PC-3 (cell line): ENCODE measurements at places on chromosomes 13 and 19. TPM values are rescaled to one million over a fixed set of nuclear protein-coding genes. Genes with fewer than 3 reads are reported as not detected.

GRCh38 chr13:89550938-89551337 lies 1796.5 kb upstream of the MIR17HG start:
- H3K4me3 ChIP-seq, result no peak overlapping the region
- no peaks in the 10 kb centered on the region for H3K36me3 ChIP-seq

Gene LGI4
- 0.22 TPM in 1 of 2 replicates, not detected in the other for total RNA-seq

Gene CD177
- total RNA-seq, result 0.23 and 0.55 TPM in 2 replicates

DNA sequence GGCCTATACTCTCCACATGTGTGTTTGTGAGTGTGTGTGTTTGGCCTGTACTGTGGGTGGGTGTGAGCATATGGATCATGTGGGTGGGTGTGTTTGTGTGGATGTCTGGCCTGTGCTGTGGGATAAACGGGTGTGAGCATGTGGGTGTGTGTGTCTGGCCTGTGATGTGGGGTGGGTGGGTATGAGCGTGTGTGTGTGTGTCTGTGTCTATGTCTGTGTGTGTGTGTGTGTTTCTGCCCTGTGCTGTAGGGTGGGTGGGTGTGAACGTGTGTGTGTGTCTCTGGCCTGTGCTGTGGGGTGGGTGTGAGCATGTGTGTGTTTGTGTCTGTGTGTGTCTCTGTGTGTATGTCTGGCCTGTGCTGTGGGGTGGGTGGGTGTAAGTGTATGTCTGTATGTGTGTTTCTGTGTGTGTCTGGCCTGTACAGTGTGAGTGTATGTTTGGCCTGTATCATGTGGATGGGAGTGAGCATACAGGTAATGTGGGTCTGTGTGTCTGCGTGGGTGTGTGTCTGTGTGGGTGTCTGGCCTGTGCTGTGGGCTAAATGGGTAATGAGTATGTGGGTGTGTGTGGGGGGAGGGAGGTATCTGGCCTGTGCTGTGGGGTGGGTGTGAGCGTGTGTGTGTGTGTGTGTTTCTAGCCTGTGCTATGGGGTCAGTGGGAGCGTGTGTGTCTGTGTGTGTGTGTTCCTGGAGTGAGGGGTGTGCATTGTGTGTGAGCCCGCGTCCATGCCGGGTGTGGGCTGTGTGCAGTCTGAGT lies 20.8 kb upstream of the KCTD15 start:
- H3K4me1 ChIP-seq, result peaks cover 4% of the 10 kb centered on the region; the same call in 1 of the 2 replicates
- no peaks in the 10 kb centered on the region for H3K36me3 ChIP-seq
- H3K4me3 ChIP-seq, result no peak overlapping the region

DNA sequence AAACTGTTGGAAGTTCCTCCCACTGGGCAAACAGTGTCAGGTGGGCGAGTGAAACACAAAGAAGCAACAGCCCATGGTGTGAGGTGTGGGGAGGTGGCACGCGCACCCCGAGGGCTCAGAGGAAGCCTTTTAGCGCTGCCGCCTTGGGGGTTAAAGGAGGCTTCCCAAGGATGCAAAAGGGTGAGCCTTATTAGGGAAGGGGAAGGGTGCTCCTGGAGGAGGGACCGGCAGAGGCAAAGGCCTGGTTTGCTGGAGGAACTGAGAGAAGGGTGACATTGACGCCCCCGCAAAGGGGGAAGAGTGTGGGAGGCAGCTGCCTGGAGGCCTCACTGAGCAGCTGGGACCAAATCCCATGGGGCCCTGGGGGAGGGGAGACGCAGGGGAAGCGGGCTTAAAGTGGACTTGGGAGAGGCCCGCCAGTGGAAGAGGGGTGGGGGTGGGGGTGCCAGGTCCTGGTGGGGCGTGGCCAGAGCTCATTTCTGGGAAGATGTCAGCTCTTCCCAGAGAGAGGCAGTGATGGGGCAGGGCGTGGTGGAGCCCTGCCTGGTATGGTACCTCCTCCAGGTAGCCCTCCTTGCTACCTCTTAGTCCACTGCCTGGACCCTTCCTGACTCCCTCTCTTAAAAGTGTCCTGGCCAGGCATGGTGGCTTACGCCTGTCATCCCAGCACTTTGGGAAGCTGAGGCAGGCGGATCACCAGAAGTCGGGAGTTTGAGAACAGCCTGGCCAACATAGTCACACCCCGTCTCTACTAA lies 12.0 kb upstream of the FCHO1 start:
- H3K27me3 ChIP-seq, result no peaks in the 10 kb centered on the region
- DNase-seq, result no peak
- H3K4me3 ChIP-seq, result no peak overlapping the region
- peaks cover 5% of the 10 kb centered on the region; the same call in 1 of the 2 replicates for H3K36me3 ChIP-seq
- H3K27ac ChIP-seq, result no peak overlapping the region

Gene KANK2
- 96.6 and 98.4 TPM in 2 replicates for total RNA-seq

GRCh38 chr19:20165971-20166592 lies 932 bp upstream of the ZNF486 start:
- DNase-seq, result no peak
- no peaks in the 10 kb centered on the region for H3K27me3 ChIP-seq
- H3K4me3 ChIP-seq, result no peak overlapping the region
- H3K4me1 ChIP-seq, result no peaks in the 10 kb centered on the region
- H3K36me3 ChIP-seq, result no peaks in the 10 kb centered on the region

- no peak overlapping the region for H3K4me3 ChIP-seq
- DNase-seq, result no peak
- no peaks in the 10 kb centered on the region for H3K27me3 ChIP-seq
Measured at GRCh38 chr19:2043961-2044708, 6.9 kb downstream of the MKNK2 start.

Gene ZNF285
- total RNA-seq, result 0.12 and 0.22 TPM in 2 replicates

DNA sequence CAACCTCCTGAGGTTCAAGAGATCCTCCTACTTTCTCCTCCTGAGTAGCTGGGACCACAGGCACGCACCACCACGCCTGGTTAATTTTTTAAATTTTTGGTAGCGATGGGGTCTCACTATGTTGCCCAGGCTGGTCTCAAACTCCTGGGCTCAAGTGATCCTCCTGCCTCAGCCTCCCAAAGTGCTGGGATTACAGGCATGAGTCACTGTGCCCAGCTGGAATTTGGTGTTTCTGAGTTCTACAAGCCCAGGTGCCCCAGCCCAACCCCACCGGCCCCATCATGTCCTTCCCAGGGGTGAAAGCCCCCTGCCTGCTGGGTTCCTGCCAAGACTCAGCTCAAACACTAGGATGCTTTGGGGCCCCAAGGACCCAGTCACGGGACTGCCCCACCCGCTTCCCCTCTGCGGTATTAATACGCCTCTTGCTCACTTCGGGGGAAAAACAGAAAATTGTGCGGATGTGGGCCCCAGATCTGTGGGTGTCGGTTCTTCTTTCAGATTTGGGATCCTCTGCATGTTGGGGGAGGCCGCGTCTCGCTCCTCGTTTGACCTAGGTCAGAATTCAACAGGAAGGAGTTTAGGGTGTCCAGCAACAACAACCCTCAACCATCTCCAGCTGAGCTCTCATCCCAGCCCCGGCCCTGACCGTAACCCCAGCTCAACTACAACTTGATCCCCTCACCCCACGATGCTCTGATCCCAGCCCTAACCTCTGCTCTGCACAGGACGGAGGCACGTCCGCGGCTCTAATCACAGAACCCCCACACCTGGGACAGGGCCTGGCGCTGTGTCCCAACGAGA lies 3.7 kb upstream of the FCER2 start:
- no peak for DNase-seq
- H3K4me3 ChIP-seq, result no peak overlapping the region
- H3K27me3 ChIP-seq, result no peaks in the 10 kb centered on the region
- H3K27ac ChIP-seq, result no peak overlapping the region
- no peaks in the 10 kb centered on the region for H3K36me3 ChIP-seq

Gene FFAR3
- total RNA-seq, result not detected in 2 replicates

GRCh38 chr19:46828484-46828883 lies 22.2 kb downstream of the AP2S1 start:
- no peaks in the 10 kb centered on the region for H3K27me3 ChIP-seq
- H3K4me3 ChIP-seq, result no peak overlapping the region
- DNase-seq, result peak; percentile 7
- H3K36me3 ChIP-seq, result no peaks in the 10 kb centered on the region
- H3K27ac ChIP-seq, result no peak overlapping the region

DNA sequence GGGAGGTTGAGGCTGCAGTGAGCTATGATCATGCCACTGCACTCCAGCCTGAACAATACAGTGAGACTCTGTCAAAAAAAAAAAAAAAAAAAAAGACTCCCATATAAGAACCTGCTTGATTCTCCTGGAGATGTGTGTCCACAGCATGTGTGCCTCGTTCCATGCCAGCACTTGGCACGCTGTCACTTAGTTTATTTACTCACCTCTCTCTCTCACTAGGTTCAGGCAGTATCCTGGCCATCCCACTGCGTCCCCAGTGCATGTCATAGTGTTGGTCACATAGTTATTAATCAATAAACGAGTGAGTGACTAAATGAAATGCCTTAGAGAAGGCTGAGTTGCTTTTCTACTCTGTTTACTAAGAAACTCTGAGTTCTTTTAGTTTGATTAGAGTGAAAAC lies 79.1 kb upstream of the GPR12 start:
- H3K4me1 ChIP-seq, result no peaks in the 10 kb centered on the region
- DNase-seq, result no peak
- H3K4me3 ChIP-seq, result no peak overlapping the region
- H3K36me3 ChIP-seq, result no peaks in the 10 kb centered on the region

DNA sequence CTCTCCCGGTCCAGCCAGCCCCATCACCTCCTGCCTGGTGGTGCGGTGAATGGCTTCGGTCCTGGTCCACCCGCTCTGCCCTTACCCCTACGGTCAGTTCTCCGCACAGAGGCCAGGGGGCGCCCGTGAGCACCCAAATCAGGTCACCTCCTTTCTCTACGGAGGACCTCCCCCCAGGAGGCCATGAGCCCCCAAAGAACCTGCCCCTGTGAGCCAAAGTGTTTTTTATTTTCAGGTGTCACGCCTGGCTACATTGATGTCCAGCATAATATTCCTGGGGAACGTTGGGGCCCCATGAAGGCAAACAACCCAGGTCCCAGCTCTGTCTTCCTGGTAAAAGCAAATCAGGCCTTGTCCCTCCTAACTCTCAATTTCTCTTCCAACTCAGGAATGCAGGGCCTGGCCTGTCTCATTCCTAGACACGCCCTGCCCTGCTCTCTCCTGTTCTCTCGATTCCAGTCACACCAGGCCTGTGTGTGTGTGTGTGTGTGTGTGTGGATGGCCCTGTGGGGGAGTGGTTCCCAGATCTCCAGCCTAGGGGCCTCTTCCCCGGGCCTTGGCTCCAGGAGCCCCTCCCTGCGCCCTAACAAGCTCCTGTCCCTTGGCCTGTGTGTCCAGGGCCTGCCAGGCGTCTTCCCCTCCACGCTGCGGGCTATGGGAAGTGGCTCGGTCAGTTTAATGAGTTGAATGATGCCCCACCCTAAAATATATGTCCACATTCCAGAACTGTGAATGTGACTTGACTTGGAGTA lies 9.7 kb upstream of the GIPC1 start:
- peak overlapping the region; percentile 96 for H3K27ac ChIP-seq
- H3K36me3 ChIP-seq, result no peaks in the 10 kb centered on the region
- H3K4me1 ChIP-seq, result peaks cover 73% of the 10 kb centered on the region
- peak overlapping the region; percentile 41 for H3K4me3 ChIP-seq
- DNase-seq, result peak; percentile 99
- H3K27me3 ChIP-seq, result no peaks in the 10 kb centered on the region

Gene TMTC4
- total RNA-seq, result 6.3 and 15.1 TPM in 2 replicates

Gene DLL3
- 7.2 and 8.7 TPM in 2 replicates for total RNA-seq

GRCh38 chr13:59867867-59868266 lies 295.9 kb downstream of the DIAPH3 start:
- no peak for DNase-seq
- H3K4me3 ChIP-seq, result no peak overlapping the region
- H3K4me1 ChIP-seq, result peaks cover 12% of the 10 kb centered on the region
- H3K27ac ChIP-seq, result no peak overlapping the region
- H3K36me3 ChIP-seq, result no peaks in the 10 kb centered on the region
- H3K27me3 ChIP-seq, result no peaks in the 10 kb centered on the region

GRCh38 chr19:45616704-45617017 lies 14.6 kb upstream of the GPR4 start:
- peaks cover 24% of the 10 kb centered on the region for H3K4me1 ChIP-seq
- H3K27me3 ChIP-seq, result no peaks in the 10 kb centered on the region
- H3K4me3 ChIP-seq, result no peak overlapping the region

Gene RGL3
- 23.5 and 24.2 TPM in 2 replicates for total RNA-seq

Gene CDC42EP5
- 0.73 and 1.4 TPM in 2 replicates for total RNA-seq

- H3K4me1 ChIP-seq, result no peaks in the 10 kb centered on the region
- no peak overlapping the region for H3K27ac ChIP-seq
- peak overlapping the region; percentile 72; the same call in 1 of the 2 replicates for H3K4me3 ChIP-seq
- DNase-seq, result no peak
Measured at GRCh38 chr19:33194532-33194885, 379 bp downstream of the LRP3 start.

DNA sequence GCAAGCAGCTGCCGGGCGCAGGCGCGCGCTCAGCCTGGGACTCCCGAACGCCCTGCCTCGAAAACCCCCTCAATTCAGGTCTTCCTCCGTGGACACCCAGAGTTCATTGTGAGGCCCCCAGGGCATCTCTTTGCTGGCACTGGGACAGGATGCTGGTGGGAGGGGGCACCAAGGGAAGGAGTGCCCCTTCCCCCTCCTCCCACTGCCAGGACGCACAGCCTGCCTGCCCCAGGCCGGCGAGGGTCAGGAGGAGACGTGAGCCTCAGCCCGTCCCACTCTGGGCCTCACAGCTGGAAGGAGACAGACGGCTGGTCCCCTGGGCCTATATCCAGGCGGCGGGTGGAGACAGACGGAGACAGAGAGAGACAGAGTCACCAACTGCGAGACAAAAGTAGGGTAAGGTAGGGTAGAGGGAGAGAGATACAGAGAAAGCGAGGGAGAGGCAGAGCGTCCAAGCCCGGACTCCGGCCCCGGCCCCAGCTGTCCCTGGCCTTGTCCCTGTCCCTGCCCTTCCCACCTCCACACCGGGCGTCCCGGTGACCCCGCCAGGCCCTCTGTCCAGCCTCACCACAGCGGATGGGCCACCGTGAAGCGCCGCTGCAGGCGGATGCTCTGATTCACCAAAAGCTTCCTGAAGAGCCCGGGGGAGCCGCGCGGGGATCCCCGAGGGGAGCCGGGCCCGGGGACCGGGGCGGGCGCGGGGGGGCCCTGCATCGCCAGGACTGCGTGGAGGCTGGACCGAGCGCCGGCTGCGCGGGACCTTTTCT lies at the start of gene PDE4C:
Gene PDE4C (minus strand): TSS at position 737 of the 767 bp plus-strand sequence. CDS start 23 bp downstream, at position 714.
- peaks cover 8% of the 10 kb centered on the region; the same call in 1 of the 2 replicates for H3K4me1 ChIP-seq
- H3K36me3 ChIP-seq, result no peaks in the 10 kb centered on the region
- H3K27me3 ChIP-seq, result peaks cover 9% of the 10 kb centered on the region
- no peak within 1 kb of the TSS for H3K4me3 ChIP-seq
- DNase-seq, result no peak

DNA sequence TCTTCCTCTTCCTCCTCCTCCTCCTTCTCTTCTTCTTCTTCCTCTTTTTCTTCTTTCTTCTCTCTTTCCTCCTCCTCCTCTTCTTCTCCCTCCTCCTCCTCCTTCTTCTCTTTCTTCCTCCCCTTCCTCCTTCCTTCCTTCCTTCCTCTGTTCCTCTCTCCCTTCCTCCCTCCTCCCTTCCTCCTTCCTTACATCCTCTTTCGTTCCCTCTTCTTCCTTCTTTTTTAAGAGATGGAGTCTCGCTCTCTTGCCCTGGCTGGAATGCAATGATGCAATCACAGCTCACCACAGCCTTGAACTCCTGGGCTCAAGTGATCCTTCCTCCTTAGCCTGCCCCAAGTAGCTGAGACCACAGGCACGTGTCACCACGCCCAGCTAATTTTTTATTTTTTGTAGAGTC lies 13.2 kb downstream of the EHD2 start:
- no peak overlapping the region for H3K27ac ChIP-seq
- H3K4me1 ChIP-seq, result peaks cover 26% of the 10 kb centered on the region
- H3K27me3 ChIP-seq, result no peaks in the 10 kb centered on the region

Gene C19orf67
- total RNA-seq, result not detected in 2 replicates

Gene SIGLEC5
- not detected in 2 replicates for total RNA-seq

GRCh38 chr13:79522583-79522982 lies 41.6 kb downstream of the NDFIP2 start:
- no peak overlapping the region for H3K4me3 ChIP-seq
- H3K36me3 ChIP-seq, result peaks cover 16% of the 10 kb centered on the region
- DNase-seq, result peak; percentile 27

Gene LILRA1
- not detected in 2 replicates for total RNA-seq
